SK-N-SH treated with all-trans-retinoic acid at 6 μM for 48 hours (cell line): ENCODE measurements at places on chromosomes 4 and X.

GRCh38 chrX:149638860-149639259 is 7.3 kb upstream of the TMEM185A start:
- ATAC-seq: no peak

DNA sequence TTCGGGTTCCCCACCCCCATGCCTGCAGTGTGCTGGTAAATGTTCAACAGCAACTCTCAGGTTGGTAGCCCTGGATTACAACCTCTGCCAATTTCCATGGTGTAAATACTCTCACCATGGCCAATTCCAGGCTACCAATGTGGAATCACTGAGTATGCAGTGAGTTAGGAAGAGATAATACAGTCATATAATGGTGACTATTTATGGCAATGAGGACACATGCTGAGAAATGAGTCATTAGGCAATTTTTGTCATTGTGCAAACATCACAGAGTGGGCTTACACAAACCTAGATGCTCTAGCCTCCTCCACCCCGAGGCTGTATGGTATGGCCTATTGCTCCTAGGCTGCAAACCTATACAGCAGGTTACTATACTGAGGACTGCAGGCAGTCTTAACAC is 4.6 kb upstream of the CLDN24 start:
- no peak for ATAC-seq

DNA sequence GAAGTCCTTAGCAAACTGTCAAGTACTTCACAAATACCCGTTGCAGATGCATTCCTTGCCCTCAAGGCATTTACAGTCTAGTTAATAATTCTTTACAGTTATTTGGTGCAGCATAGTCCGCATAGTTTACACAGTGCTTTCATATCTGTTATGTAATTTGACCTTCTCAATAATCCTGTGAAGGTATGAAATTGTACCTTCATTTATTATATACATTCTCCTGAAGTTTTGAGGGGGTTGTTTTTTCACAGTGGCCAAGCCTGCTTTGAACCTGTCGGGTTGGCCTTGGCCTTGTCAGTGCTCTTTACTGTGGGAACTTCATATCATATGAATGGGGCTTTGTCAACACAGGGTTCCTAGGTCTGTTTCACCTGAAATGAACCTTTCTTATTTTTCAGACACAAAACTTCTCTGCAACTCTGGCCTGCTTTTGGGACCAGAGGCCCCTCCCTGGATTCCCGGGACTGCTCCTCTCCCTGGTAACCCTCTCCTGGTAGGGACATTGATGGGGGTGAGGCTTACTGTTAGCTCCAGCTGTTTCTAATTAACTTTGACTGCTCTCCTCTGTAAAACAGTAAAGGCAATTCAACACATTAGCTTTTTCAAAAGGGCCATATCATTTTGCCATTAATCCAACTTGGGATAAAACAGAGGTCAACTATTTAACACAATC is 9.1 kb downstream of the IGFBP7 start:
- ATAC-seq: peak; percentile 50; the same call in 2 of the 3 replicates

- ATAC-seq: no peak
Measured at GRCh38 chrX:132277953-132278614, 58.8 kb upstream of the RAP2C start.

DNA sequence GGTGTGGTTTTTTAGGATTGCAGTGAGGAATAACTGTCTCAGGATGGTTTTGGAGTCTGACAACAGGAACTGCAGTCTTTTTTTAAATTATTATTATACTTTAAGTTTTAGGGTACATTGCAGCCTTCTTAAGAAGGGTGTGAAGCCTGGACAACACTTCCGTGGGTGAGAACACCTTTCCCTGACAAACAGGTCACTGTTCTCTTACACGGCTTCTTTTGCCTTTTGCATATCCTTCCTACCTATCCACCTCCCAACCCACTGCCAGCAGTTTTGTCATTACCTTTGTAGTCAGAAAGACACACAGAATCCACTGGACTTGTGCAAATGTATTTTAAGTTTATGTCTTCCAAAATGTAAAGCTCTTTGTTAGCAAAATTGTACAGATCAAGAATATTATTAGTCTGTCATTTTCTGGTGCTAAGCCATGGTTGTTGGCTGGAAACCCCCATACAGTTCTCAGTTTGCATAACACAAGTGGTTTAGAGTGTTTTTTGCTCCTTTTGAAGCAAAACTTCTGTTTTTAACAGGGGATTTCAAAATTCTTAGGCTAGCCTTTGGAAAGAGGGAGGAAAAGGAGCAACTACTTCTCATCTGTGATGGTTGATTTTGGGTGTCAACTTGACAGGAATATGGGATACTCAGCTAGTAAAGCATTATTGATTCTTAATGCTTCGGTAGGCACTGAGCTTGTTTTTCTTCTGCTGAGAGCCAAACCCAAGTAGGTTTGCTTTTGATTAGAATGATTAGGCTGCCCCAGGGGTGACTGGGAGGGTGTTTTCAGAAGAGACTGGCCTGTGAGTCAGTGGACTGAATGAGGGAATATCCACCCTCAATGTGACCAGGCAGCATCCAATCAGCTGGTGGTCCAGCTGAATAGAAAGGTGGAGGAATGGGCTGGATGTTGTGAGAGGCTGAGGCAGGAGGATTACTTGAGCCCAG is 29.4 kb upstream of the KLHL2 start:
- ATAC-seq: no peak

- peak; percentile 78 for ATAC-seq
Measured at GRCh38 chrX:18390941-18391538, 34.4 kb upstream of the CDKL5 start.

DNA sequence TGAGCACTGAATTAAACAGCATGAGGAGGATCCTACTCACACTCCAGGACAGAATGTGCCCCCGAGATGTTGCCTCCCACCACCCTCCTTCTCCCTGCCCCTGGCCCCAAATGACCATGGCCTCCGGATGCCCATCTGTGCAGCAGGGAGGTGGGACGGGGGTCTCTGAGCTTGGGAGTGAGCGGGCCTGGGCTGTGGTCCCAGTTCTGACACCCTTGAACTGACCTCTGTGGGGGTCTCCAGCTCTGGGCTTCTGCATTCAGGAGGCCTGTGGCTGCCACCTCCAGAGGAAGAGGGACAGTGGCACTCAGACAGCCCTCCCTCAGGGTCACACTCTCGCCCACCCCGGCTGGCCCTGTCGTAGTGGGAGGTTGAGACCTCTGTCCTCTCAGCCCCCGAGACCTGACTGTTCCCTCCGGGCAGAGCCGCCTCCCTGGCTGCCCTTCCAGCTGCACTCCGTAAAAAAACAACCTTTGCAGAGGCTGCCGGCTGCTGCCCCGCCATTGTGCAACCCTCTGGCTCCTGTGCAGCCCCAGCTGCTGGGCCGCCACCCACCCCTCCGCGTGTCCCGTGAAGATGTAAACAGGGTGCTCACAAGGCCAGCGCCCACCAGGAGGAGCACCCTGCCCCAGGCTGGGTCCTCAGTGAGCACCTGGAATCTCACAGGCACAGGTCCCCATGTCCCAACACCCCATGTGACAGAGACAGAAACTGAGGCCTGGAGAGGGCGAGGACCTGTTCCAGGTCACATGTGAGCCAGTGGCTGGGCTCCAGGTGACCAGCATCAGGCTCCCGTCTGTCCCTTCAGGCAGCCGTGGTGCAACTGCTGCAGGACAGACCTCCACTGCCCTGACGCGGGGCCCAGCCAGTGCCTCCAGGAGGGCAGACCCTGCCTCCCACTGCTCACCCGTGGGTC is 39.6 kb downstream of the HTRA3 start:
- no peak for ATAC-seq

DNA sequence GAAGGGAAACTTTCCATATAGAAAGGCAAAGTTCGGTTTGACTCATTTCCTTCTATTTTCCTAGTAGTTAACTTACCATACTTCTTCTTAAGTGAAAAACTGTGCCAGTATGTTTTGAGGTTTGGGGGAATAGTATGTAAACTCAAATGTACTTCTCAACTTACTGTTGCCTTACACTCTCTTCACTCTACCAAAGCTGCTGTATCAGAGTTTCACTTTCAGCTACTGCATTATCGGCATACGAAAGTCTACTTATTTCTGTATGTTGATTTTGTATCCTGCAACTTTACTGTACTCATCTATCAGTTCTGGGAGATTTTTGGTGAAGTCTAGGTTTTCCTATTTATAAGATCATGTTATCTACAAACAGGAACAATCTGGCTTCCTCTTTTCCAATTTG is 932.7 kb downstream of the FAT4 start:
- ATAC-seq: no peak

- no peak for ATAC-seq
Measured at GRCh38 chrX:119708936-119709335, 16.0 kb upstream of the SEPTIN6 start.

- ATAC-seq: peak; percentile 59
Measured at GRCh38 chrX:46444011-46444410, 101.2 kb downstream of the ZNF674 start.

- ATAC-seq: no peak
Measured at GRCh38 chr4:170122252-170122651, 32.5 kb upstream of the AADAT start.

GRCh38 chrX:118074196-118074595 is 42.4 kb downstream of the KLHL13 start:
- ATAC-seq: no peak

- no peak for ATAC-seq
Measured at GRCh38 chr4:142550965-142551364, 295.1 kb downstream of the INPP4B start.

DNA sequence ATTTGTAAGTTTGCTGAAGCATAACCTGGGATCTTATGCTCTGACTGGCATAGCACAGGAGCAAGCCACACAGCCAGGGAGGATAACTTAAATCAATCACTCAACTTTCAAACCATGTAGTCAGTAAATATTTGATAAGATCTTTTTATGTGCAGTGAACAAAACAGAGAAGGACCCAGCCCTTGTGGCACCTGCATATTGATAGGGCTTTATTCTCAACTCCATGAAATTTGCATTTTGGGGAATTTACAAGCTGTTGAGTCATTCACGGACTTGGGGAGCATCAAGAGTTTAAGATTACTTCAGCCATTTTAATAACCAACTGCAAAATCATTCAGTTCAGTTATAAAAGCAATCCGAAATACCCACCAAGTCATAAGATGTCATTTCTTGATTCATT is 122.6 kb downstream of the COMMD8 start:
- ATAC-seq: no peak

GRCh38 chr4:75255261-75255660 is 258.9 kb downstream of the RCHY1 start:
- ATAC-seq: no peak

GRCh38 chrX:43969504-43970501 is 3.4 kb downstream of the NDP start:
- ATAC-seq: peak; percentile 68

- ATAC-seq: no peak
Measured at GRCh38 chrX:739611-740010, 109.0 kb downstream of the SHOX start.

DNA sequence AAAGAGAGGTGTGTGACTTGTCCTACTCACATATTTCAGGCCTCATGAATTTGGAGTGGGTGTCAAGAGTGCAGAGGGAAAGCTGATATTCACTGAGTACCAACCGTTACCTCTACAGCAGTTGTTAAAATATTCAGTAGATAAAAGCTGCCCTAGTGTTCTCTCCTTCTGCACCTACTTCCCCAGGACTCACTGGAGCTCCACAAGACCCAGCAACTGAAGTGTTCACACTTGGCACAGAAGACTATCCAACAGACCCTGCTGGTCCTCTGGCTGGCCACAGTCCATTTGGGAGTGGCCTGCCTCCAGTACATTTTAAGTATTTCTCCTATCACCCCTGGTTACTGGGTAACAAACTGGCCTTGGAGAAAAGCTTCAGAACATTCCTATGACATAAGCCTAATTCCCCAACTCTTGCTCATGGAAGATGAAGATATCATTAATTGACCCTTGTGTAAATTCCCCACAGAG is 70.8 kb downstream of the PPARGC1A start:
- no peak for ATAC-seq

GRCh38 chr4:88291003-88291402 is 6.6 kb upstream of the PPM1K start:
- peak; percentile 62; the same call in 1 of the 3 replicates for ATAC-seq
